ENCODE measurements at places on chromosomes 13 and 19. TPM values are rescaled to one million over a fixed set of nuclear protein-coding genes. Genes with fewer than 3 reads are reported as not detected.

KLHL1 gene
- total RNA-seq: not detected

IGFL1 gene
- total RNA-seq: not detected

SIAH3 gene
- total RNA-seq: under 0.01 TPM

ICAM1 gene
- 59.7 TPM for total RNA-seq
